ENCODE measurements at places on chromosomes 11 and 22.

GRCh38 chr11:129770993-129771392, 44.7 kb upstream of the TMEM45B start:
- no peak for DNase-seq

GRCh38 chr11:130145311-130145812, 14.2 kb upstream of the ST14 start:
- DNase-seq = no peak

DNA sequence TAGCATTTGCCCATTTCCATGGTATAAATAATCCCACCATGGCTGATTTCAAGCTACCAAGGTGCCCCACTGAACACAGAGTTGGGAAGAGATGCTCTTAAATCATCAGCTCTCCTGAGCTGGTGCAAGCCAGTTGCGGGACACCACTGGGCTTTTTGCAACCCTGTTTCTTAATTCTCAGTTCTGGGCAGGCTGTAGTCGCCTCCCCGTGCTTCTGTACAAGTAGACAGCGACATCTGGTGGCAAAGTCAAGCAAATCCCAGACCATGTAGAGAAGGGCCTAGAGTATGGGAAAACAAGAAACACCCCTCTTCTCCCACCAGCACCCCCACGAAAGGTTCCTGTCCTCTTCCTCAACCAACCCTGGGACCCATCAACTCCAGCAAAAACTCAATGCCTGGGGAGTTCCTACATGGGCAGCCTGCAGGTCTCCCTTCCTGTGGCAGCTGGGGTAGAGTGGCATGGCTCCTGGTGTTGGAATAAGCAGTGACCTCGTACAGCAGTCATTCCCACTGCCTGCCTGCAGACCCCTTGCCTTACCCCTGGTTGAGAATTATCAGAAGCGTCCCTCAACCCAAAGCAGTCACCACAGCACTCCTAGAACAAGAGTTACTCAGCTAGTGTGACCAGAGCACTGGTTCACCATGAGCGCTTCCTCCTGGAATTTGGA, 68.4 kb downstream of the IGLL5 start:
- DNase-seq = peak; percentile 84

DNA sequence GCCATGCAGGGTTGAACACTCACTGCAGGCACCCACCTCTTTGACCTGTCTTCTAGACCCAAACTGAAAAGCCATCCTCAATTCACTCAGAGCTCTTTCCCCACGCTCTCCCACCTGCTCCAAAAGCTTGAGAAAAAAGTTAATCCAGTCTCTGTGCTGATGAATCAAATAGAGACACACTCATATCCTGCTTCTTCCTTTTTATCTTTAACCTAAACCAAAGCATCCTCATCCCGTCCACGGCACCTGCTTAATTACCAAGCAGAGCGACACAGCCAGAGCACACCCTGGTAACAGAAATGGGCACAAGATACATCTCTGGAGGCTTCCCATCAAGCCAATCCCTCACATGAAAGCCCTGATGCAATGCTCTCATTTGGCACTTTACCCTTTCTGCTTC, 102.6 kb downstream of the PLEKHA7 start:
- no peak for DNase-seq

GRCh38 chr11:134535029-134536025, 123.3 kb upstream of the B3GAT1 start:
- DNase-seq = no peak

DNA sequence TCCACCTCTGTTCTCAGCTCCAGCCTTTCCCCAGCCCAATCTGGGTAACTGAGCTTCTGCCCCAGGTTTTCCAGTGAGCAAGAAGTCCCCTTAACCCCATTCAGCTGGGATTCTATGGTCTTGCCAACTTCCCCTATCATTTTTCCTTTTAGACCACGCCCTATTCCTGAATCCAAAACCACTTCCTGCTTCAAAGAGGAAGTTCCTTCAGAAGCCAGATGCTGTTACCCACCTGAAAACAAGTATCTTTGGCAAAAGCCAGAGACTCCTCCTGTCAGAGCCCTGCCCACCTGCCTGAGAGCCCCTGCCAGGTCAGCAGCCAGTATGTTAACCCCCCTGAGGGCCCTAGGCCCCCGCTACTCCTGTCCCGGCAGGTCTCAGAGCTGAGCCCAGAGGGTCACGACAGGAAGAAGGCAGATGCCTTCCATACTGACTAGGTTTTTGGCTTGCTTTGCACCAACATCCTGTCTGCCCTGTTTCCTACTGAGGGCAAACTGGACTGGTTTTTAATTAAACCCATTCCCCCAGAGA, 20.3 kb upstream of the MICAL2 start:
- DNase-seq = peak; percentile 31

DNA sequence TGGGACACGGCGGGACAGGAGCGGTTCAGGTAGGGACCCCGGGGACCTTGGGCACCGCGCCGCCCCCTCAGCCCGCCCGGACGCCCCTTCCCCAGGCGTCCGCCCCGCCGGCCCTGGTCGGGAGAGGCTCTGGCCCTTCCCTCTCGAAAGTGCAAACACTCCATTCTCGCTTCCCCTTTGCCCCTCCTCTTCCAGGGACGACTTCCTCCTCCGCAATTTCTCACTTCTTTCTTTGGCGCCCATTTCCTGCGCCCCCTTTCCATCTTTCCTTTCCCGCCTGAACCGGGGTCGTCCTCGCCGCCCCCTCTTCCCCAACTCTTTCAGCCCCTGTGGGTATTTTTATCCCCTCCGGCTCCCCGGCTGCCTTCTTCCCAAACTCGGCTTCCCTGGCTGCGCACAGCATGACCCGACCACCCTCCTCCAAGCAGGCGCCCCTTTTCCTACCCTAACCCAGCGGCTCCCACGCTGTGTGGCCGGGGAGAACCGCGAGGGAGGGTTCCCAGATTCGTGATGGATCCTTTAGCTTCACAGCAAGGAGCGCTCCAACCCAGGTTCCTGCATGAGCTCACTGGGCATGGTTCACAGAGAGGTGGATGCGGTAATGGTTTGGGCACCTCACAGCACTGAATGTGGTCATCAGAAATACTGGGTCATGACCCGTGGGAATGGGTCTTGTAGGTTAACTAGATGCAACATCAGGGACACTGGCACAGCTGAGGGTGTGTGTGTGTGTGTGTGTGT, 689 bp downstream of the RAB39A start:
- DNase-seq = no peak

DNA sequence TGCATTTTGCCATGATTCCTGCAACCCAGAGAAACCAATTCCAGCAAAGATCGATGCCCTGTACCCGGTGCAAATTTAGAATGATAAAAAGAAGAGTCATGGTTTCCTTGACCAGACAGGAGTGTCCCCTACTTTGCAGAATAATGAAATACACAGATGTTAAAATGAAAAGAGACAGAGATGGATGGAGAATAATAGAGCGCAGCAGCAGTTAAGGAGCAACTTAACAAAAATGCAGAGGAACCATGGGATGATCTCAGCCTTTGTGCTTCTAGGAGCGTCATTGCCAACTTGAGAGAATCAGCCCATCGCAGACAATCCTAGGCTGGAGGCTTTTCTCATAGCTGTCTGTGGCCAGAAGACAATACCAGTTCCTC, 127.1 kb downstream of the LDLRAD3 start:
- DNase-seq = no peak

Measured in AG20443 (cell line).